Stimulated activated CD4-positive, alpha-beta T cell treated with anti-CD3 and anti-CD28 coated beads, Interleukin-12 subunit alpha, Interleukin-12 subunit beta, amount 100 ng/mL, for 4 hours (primary cell): ENCODE measurements at places on chromosomes 5 and 9.

GRCh38 chr5:170681013-170681433 is 102.5 kb upstream of the GABRP start:
- peak; percentile 2 for DNase-seq

DNA sequence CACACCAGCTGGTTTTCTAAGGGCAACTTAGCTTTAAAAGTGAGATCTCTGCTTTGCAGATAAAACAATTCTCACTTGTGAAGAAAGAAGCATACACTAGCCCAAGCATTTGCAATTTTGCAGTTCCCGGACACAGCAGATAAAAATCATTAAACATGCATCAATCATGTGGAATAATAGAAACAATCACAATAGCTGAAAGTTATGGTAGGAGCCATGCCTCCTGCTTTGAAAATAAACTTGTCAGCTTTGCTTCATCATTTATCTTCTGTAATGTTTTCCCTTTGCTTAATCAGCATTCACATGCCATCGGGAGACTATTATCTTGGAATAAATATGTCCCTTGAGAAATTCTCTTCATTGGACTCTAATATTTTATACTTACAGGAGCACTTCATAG is 60.3 kb upstream of the DAB2 start:
- DNase-seq = no peak

DNA sequence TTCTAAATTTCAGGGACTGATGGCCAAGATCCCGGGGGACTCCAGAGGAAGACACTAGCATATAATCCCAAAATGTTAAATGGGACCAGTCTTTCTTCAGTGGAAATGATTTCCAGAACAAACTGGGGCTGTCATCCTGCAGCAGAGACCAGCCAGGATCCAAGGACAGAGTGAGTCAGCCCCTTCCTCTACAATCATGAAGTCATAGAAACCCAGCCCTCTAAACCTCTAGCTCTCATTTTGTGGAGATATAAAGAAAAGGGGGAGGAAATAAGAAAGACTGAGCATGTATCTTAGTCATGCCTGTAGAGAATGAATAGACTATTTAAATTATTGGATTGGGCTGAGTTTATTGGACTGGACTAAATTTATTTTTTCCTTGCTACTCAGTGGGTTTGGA is 318.3 kb downstream of the AGTPBP1 start:
- DNase-seq = no peak

- no peak for DNase-seq
Observed at GRCh38 chr5:144308174-144308573, 137.5 kb downstream of the KCTD16 start.

GRCh38 chr5:77282337-77283027 is 72.0 kb downstream of the PDE8B start:
- DNase-seq = no peak

- no peak for DNase-seq
Observed at GRCh38 chr9:82081496-82081895, 92.9 kb downstream of the SPATA31D1 start.

DNA sequence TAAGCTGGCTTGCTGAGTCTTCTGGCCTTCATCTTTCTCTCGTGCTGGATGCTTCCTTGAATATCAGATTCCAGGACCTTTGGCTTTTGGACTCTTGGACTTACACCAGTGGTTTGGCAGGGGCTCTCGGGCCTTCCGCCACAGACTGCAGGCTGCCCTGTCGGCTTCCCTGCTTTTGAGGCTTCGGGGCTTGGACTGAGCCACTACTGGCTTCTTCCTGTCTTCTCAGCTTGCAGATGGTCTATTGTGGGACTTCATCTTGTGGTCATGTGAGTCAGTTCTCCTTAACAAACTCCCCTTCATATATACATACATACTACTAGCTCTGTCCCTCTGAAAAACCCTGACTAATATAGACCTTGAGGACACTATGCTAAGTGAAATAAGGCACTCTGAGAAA is 78.3 kb upstream of the SSBP2 start:
- DNase-seq = no peak

DNA sequence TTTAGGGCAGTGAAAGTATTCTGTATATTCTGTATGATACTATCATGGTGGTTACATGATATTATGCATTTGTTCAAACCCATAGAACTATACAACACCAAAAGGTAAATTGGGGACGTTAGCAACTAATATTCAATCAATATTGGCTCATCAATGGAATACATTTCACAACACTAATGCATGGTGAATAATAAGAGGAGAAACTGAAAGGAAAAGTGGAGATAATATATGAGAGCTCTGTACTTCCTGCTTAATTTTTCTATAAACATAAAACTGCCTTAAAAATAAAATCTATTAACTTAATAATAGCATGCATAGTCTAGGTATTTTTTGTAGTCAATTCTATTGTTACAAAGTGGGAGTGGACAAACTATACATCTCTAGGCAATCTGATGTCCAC is 66.3 kb downstream of the TRIM32 start:
- DNase-seq = no peak

GRCh38 chr5:175436359-175436758 is 7.6 kb downstream of the DRD1 start:
- no peak for DNase-seq

DNA sequence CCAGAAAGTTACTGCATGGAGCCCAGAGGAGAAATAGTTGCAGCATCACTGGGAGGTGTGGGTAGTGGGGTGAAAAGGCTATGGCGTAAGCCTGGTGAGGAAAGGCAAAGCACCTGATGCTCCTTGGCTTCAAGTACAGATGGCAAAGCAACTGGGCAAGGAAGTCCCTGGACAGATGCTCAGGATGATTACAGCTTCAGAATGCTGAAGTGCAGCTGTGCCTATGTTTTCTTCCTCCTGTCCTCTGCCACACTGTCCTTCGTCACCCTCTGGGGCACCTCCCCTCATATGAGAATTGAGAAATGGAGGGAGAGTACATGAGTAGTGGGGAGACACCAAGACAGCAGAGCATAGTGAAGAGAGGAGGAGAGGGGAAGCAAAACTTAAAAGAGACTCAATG is 328.0 kb downstream of the PDE4D start:
- DNase-seq = no peak
